ENCODE measurements at places on chromosomes 2 and 18. TPM values are rescaled to one million over a fixed set of nuclear protein-coding genes. Genes with fewer than 3 reads are reported as not detected.

DNA sequence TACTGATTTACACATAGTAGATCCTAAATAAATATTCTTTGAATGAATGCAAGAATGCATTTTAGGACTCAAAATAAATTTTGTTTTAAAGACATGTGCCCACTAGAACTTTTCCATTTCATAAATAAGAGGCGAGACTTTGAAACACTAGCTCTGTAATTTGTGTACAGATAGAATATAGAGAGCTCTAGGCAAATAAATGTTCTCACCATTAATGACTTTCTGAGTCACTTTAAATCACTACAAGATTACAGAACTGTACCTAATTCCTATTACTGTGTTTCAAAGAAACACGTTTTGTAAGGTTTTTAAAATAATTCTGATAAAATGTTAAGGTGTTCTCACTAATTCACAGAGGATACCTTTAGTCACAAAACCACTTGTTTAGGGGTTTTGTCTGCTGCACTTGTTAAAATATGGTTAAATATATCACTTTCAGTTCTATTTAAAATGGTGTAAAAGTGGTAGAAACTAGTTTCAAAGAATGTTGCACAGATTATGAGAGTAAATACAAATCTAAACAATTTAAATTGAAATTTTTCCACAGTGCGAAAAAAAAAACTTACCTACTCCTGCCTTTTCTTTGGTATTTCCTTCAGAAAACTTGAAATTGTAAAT is 158.7 kb upstream of the ZC3H15 start:
- DNase-seq, result no peak

DNA sequence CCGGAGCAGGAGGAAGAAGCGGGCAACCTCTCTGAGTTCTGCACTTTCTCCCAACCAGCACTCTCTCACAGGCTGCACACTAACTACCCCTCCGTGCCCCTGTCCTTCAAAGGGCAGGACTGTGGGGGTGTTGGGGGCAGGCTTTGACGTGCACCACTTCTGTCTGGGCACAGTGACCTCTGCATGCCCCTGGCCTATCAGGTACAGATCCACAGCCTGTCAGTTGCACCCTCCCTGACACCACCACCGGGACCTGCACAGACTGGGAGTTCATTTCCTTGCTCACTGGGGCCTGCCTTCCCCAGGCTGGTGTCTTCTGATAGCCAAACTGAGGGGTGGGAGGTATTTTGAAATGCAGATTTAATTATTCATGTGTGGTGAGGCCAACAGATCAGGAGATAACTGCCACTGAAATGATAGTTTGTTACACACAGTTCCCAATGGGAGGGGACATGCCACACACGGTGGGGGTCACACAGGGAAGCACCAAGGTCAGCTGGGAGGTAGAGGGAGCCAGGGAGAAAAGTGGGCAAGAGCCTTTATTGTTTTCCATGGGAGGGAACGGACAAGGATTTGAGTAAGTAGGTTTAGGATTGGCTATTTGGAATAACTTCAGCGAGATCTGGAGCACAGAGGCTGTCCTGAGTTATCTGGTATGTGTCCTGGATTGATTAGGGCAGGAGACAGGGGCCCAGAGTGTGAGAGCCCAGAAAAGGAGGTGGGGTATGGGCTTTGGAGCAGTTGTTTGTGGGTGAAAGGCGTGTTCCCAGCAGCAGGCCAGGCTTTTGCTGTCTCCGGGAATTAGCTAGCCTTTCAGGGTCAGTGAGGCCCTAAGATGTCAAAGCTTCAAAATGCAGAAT is 251.6 kb downstream of the AFF3 start:
- DNase-seq, result no peak

- no peak for DNase-seq
Measured at GRCh38 chr18:10094655-10095054, 180.8 kb downstream of the VAPA start.

DNA sequence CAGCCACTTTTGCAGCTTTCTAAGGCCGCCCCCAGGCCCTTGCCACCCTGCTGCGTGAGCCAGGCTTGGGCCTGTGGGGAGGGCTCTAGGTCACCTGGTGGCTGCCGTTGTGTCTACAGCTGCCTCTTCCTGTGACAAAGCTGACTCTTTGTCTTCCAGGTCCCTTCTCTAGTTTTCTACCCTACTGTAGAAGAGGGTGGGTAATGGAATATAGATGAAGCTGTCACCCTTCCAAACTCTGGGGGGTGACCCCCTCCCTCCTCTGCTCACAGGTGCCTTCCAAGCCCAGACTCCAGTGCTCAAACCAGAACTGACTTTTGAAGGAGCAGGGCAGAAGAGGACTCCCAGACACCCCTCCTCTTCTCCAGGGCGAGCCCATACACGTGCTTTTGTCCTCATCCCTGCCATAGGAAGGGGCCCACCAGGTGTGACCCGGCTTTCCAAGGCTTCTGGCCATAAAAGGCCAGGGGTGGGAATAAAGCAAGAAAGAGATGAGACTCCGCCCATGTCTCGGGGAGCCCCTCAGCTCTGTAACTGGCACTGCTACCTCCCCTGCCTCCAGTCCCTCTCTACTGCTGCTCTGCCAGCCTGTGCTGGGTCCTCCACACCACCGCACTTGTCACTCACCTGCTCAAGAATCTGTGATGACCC is 17.9 kb upstream of the SDC1 start:
- DNase-seq, result no peak

DNA sequence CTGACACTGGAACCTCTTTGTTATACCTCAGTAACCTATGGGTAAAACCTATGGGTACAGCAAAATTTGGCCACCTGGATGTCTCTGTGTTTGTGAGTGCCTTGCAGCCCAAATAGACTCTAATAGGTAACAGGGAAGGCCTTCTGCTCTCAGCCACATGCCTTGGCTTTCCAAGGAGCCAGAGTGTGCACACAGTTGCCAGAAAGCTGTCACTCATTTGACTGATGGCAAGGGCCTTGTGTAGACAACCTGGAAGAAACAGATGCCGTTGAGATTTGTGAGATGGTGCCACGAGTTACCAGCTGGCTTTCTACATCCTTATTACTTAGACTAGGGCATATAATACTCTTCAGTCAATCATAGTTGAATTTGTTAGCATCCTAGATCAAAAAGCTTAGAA is 90.1 kb upstream of the RAB12 start:
- no peak for DNase-seq

GRCh38 chr2:241334813-241335212 is 19.1 kb downstream of the SEPTIN2 start:
- no peak for DNase-seq

The EGR4 gene
- polyA plus RNA-seq, result not detected

The CSRNP3 gene
- 0.32 TPM for polyA plus RNA-seq

The R3HDM1 gene
- polyA plus RNA-seq, result 38.1 TPM

The ZNF2 gene
- 2.7 TPM for polyA plus RNA-seq

The SP140 gene
- 1.4 TPM for polyA plus RNA-seq

The CXCR1 gene
- polyA plus RNA-seq, result not detected

Data from IMR-90 (cell line).